Activated naive CD8-positive, alpha-beta T cell treated with anti-CD3 and anti-CD28 coated beads, Interleukin-2, amount 50 U/mL, for 16 hours (primary cell): ENCODE measurements at places on chromosomes 1 and 21.

DNA sequence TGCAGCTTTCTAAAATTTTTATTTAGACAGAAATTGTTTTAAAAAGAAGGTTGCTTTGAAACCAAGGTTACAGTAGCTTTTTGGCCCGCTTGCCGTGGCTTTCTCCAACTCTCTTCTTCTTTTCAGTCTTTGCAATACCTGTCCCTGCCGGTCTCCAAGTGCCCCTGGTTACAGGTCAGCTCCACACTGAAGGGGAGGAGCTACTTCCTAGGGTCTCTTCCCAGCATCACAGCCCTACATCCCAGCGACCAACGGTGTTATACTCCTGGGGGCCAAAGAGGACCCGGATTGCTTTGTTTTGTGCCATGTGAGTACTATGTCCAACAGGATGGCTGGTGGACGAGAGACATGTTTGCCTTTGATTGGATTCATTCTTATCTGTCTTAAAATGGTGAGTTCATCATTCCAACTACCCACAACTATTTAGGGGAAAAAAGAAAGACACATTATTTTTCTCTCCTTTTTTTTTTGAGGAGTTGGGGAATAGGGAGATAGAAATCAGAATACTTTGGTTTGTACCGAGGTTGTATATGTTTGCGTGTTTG, at the start of gene FNDC7:
TSS of gene FNDC7 (plus strand) at position 303 of the 545 bp plus-strand sequence. CDS start at position 329, 26 bp downstream.
- no peak for DNase-seq

DNA sequence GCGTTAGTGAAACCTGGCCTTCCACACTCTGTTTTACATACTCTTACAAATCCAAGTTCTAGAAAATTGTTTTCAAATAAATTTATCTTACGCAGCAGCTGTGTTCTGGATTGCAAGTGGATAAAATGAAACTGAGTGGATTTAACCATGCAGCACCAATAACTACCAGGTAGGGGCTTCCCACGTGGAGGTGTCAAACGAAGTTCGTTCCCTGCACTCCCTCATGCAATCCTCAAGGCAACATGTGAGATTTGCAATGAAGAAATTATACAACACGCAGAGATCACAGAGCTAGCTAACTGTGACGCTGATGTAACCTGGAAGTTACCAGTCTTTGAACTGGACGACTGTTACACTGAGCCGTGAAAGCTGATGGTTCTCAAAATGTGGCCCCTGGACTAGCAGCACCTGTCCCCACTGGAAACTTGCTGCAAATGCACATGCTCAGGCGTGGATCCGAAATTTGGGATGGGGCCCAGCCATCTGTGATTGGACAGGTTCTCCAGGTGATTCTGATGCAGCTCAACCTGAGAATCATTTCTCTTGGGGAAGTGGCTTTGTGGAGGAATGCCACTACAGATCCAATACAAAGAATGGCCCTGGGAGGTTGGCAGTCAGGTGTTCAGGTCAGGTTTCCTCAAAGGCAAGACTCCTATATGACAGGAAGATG, 36.3 kb downstream of the RSPH1 start:
- DNase-seq, result no peak

- no peak for DNase-seq
Measured at GRCh38 chr21:29279558-29279957, 19.2 kb upstream of the BACH1 start.

DNA sequence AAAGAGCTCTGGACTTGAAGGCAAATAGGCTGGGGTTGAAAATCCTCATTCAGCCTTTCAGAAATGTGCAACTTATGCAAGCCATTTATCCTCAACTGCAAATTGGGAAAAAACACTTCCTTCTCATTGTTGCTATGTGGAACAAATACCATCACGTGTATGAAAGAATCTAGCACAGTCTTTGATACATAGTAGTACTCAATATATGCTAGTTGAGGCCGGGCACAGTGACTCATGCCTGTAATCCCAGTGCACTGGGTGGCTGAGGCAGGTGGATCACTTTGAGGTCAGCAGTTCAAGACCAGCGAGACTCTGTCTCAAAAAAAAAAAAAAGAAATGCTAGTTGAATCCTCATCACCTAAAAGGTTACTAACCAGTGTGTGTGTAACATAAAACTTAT, 8.2 kb downstream of the PI4KB start:
- no peak for DNase-seq

- DNase-seq, result no peak
Measured at GRCh38 chr1:23564529-23565122, 5.3 kb upstream of the ID3 start.

DNA sequence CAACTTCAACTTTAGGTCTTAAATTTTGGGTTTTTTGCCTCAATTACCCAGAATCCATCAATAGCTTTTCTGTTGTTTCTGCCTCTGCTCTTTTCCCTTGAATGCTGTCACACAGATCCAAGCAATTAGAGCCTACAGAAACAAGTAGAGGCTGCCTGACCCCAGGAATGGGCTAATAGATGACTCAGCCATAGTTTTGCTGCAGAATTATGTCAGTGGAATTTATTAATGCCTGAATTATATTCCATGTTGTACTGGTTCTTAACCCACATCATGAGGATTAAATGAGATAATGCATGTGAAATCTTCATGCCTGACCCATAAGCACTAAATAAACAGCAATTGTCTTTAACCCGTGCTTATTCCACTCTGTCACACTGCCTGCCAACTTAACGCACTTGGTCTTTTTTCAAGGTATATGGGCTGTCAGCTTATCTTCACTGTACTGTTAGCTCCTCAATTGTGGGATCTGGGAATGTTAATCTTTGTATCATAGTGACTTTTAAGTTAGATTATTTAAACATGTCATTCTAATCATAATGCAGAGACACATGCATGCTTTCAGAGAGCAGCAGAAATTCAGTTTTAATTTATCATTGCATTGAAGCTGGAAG, 213.3 kb downstream of the ROR1 start:
- DNase-seq, result no peak

DNA sequence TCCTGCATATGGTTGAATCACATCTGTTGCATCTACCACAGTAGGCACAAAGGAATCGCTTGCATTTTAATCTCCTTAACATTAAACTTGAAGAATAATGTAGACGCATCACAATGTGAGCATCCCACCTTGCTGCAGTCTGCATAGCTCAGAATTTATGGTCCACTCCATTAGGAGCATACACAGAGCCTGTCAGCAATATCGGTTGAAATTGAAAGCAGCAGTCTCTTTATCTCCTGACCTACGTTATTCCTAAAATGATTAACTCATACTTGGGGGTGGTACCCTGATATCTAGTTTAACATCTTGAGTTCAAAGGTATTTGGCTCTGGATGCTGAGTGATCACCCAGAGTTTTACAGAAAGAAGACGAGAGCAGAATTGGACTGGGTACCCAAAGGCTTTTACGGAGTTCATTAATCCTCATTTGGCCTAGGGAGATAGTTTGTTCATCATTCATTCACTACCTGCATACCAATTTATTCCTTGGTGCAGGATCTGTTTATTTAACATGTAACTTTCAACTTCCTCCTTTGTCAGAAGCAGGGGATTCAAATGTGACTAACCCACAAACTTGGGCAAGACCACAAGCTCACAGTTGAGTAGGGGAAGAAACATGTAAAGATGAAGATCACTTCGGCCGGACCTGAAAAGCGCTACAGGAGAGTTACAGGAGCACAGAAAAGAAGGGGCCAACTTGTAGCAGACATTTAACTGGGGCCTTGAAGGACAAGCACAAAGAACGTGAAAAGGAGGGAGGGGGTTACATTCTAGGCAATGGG, 187.9 kb downstream of the DAB1 start:
- no peak for DNase-seq

GRCh38 chr1:29916656-29917369, 680.5 kb downstream of the PTPRU start:
- no peak for DNase-seq

DNA sequence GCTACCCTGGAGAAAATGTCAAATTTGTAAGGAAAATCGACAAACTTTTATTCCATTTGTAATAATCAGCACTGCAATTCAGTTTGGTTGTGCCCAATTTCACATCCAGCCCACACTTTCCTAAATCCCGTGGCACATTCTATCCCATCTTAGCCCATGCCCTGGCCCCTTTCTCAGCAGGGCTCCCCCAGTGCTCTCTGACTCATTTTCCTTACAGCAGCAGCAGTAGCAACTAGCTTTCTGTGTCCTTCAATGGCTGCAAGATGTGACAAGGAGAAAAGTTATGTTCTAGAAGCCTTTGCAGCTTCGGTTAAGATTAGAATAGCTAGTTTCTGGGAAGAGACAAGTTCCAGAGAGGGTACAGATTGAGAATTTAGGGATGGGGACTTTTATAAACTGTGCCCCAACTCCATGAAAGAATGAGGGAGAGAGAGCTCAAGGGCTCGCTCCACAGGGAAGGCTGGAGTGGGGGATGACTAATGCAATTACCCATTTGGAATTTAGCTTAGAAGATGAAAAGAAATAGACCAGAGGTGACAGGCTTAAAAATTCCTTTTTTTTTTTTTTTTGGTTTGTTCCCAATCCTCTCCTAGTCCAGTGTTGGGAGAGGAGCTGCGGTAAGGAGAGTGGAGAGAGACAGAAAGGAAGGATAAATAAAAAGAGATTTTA, 47.0 kb upstream of the POU2F1 start:
- DNase-seq, result no peak

DNA sequence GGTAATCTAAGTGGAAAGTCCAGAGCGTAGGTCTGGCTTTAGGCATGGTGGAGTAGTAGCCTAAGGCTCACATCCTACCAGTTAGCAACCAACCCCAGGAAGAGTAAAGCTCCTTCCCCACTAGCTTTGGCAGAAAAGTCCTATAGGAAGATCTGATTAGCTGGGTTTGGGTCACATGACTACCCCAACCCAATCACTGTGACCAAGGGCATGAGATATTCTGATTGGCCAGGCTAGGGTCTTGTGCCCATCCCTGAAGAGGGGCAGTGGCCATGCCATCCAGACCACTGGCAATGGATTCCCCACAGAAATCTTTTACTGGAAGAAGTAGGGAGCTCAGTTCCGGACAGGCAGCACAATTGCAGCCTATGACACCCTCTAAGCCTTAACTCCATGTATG, 58.6 kb upstream of the CD34 start:
- DNase-seq, result no peak

DNA sequence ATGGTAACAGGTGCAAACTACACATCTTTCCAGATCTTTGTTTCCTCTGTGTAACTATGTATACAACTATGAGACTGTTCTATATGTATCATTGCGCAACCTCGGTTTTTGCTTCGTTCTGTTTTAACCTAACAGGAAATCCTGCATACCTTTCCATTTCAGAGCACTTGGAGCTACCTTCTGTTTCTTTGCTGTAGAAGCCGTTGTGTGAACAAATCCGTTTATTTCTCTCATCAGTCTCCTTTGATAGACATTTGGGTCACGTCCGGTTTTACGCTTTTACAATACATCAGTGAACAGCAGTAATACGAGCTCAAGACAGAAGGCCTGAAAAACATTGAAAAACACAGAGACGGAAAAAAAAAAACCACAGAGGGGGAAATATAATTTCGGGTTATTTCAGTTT, 10.5 kb downstream of the ATP5IF1 start:
- no peak for DNase-seq

DNA sequence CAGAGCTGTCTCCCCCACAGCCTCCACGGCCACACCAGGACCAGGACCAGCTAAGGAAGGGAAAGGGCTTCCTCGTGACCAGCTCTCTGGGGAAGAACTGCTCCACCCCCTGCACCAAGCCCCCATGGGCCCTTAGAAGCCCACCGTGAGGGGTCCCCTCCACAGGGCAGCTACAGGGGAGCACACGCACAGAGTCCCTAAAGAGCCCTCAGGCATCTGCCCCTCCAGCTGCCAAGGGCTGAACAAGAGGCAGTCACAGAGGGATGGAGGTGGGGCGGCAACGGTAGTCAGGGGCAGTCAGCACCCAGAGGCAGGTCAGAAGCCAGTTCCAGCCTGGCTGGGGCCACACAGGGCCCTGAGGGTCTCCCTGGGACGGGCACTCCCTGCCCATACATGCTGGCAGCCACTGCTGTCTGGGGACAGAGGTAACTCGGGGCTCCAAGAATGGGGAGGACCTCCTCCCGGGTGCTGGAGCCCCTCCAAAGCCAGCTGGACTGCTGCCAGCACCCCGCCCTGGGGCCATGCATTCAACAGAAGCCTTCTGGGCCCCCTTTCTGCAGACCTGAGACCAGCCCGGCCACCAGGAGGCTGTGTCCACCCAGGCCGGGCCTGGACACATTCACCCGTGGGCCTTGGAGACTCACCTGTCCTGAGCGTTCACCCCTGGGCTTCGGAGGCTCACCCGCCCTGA, 18.7 kb downstream of the SLC19A1 start:
- DNase-seq, result no peak

GRCh38 chr1:200157715-200158114, 130.2 kb downstream of the NR5A2 start:
- DNase-seq, result no peak
